Thoracic aorta (tissue), 2 donors: ENCODE measurements at places on chromosomes 6 and 20.

DNA sequence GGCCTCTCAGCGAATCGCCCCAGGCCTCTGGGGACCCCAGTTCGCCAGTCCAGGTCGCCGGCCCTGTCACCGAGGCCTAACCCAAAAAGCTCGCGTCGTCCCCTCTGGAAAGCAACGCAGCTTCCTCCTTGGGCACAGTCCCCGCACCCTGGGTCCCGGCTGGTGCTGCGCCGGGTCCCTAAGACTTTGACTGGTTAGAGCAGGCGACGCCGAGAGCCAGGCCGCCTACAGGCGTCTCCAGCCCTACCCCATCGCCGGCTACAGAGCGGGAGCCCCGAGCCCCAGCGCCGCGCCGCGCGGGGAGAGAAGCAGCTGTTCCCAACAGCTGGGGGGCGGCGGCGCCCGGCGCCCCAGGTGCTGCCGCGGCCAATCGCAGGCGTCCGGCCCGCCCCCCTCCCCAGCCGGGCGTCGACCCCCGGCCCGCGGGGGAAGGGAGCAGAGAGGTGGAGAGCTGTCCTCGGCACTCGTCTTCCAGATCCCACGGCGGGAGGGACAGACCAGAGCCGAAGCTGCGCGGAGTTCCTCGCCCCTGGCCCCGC, 540 bp upstream of the RBM24 start:
- peak overlapping the region; percentile 91 for H3K4me3 ChIP-seq
- peaks cover 9% of the 10 kb centered on the region for H3K4me1 ChIP-seq
- H3K27ac ChIP-seq, result peak overlapping the region; percentile 49
- no peak for DNase-seq
- no peaks in the 10 kb centered on the region for H3K36me3 ChIP-seq

DNA sequence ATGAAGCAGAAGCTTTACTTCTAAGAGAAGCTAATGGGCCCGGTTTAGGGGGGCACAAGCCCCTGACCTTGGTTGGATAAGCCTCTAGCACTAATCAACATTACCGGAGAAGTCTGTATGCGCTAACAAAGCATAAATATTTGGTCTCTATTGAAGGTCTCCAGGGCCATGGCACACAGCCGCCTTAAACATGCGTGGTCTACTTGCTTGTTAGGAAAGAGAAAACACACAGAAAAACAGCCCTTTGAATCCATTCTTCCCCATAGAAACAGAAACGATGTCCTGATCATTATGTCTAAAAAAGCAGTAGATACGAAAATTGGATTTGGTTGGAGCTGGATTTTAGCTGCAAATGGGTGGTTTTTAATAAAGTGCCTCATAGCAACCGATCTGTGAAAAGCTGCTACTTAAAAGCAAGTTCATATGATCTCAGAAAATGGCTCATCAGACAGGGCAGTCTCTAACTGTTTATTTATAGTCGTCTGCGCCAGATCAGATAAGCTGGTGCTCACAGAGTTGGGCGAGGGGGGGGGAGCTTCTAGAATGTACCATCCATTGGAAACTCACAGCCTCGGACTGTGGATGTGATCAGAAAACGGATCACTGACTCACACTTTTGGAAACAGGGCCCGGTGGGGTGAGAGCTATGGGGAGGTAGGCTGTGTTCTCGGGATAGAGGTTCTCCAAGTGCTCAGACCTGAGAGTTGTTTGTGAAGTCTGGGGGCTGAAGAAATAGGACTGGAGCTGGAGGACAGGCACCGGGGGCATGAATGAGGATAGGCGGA, 35.3 kb upstream of the APCDD1L start:
- no peak for DNase-seq
- H3K4me1 ChIP-seq, result no peaks in the 10 kb centered on the region
- H3K27me3 ChIP-seq, result no peaks in the 10 kb centered on the region
- no peaks in the 10 kb centered on the region for H3K36me3 ChIP-seq
- no peak overlapping the region for H3K4me3 ChIP-seq
- H3K27ac ChIP-seq, result no peak overlapping the region

GRCh38 chr20:56418385-56418861, 6.4 kb downstream of the CASS4 start:
- H3K4me3 ChIP-seq, result no peak overlapping the region
- no peaks in the 10 kb centered on the region for H3K4me1 ChIP-seq
- H3K27ac ChIP-seq, result peak overlapping the region; percentile 21
- no peaks in the 10 kb centered on the region for H3K36me3 ChIP-seq

DNA sequence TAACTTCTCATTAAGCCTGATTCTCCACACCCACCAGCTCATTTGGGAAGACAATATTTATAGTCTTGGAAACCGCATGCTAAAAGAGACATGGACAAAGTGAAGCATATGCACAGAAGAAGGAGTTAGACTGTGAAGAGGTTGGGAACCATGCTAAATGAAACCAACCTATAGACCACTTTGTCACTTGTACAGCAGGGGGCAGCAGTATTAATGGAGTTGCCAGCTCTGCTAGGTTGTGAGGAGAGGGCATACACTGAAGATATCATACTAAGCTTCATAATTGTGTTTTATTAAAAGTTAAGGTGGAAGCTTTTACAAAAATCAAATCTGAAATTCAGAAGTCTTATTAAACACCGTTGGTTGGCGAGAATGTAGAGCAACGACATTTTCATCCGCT, 38.3 kb upstream of the HMGCLL1 start:
- no peaks in the 10 kb centered on the region for H3K27me3 ChIP-seq
- H3K4me1 ChIP-seq, result no peaks in the 10 kb centered on the region
- H3K27ac ChIP-seq, result no peak overlapping the region

GRCh38 chr6:164008902-164009301, 594.4 kb downstream of the QKI start:
- no peak overlapping the region for H3K27ac ChIP-seq
- no peaks in the 10 kb centered on the region for H3K27me3 ChIP-seq
- H3K4me3 ChIP-seq, result no peak overlapping the region
- no peaks in the 10 kb centered on the region for H3K4me1 ChIP-seq

- H3K4me1 ChIP-seq, result no peaks in the 10 kb centered on the region
- H3K4me3 ChIP-seq, result no peak overlapping the region
- DNase-seq, result no peak
- no peaks in the 10 kb centered on the region for H3K36me3 ChIP-seq
These were observed 338.2 kb upstream of the PREP start for GRCh38 chr6:105740946-105741645.

GRCh38 chr20:21262812-21263211, 40.3 kb upstream of the XRN2 start:
- H3K36me3 ChIP-seq, result no peaks in the 10 kb centered on the region
- no peaks in the 10 kb centered on the region for H3K4me1 ChIP-seq
- no peak overlapping the region for H3K27ac ChIP-seq
- no peak for DNase-seq

DNA sequence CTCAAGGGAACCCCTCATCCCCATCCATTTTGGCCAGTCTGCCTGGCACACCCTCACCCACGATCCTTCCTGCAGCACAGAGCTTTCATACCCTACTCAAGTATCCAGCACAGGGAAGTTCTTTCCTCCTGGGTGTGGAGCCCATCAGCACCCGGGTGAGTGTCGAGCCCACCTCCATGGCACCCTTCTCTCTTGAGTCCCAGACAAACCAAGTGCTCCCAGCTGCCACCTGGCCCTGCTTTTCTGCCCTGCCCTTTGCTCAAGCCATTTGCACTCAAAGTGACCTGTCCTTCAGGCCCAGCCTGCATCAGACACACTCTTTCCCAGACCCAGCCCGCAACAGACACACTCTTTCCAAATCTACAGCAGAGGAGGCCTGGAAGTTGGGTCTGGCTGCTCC, 257.2 kb downstream of the DLL1 start:
- DNase-seq, result no peak
- H3K4me1 ChIP-seq, result no peaks in the 10 kb centered on the region
- H3K27ac ChIP-seq, result no peak overlapping the region
- H3K27me3 ChIP-seq, result no peaks in the 10 kb centered on the region
- H3K4me3 ChIP-seq, result no peak overlapping the region

DNA sequence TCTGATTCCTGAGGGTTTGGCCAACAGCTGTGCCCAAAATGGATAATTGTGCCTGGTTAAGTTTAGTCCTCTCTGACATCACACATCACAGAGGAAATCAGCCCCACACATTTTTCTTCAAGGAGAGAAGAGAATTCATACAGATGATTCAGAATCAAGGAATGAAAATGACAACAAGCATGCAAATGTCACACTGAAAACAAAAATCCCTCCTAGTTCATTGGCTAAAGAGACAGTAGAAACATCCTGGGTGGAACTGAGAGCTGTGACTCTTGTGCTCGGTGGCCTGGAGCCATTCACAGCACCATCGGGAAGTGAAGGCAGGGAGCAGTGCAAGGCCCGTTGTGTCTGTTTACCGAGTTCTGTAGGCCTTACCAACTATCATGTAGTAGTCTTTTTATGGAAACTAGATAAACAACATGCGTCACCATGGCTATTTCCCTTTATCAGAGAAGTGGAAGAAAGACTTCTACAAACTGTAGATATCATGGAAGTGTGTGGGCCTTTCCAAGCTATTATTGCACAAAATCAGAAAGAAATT, 81.7 kb upstream of the TENT5A start:
- no peak overlapping the region for H3K4me3 ChIP-seq
- DNase-seq, result no peak

DNA sequence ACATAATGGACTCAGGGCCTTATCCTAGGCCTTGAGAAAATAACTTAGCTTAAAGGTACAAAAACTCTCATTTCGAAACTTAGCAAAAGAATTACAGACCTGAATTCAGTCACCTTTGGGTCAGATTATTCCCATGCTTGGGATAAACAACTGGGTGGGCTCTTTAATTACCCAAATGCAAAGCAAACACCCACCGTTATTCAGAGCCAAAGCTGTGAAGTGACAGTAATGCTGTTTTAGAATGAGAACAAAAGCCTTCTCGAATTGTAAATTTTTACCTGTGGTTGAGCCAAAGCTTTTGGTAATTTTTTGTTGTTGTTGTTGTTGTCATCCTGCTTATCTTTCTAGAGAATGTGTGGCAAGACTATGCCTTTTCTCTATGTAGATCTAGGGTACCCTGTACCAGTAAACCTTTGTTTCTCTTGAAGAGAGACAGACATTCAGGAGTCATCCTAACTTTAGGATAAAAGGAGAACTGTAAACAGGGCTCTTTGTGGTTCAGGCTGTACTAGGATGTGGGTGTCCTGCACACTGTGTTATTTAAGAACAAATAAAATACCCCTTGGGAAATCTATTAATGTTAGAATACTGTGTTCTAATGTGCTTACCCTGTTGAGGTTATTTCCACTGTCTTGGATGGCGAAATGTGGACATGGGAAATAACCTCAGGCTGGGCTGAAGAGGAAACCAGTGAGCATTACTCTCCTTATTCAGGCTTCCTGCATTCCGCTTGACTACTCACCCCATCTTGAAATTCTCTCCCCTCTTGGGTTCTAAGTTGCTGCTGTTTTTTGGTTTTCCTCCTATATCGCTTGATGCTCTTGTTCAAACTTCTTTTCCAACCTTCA, 480.7 kb downstream of the CD83 start:
- DNase-seq, result no peak
- no peaks in the 10 kb centered on the region for H3K27me3 ChIP-seq
- H3K4me3 ChIP-seq, result no peak overlapping the region
- H3K27ac ChIP-seq, result no peak overlapping the region
- no peaks in the 10 kb centered on the region for H3K4me1 ChIP-seq

DNA sequence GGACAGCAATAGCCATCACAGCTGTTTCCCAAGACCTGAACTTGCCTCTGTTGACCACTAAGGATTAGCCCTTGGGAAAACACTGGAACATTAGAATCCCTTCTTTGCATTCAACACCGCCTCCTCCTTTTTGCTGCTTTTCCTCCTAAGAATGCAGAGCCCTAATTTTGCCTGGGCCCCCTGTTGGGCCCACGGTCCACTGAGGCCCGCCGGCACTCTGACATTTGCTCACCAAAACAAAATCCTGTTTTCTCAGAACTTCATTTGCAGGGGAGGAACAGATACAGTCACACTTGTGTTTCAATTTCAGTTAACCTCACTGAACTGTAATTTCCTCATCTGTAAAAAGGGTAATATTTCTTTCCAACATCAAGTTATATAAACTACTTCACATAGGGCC, 116.0 kb upstream of the JARID2 start:
- H3K4me3 ChIP-seq, result no peak overlapping the region
- no peaks in the 10 kb centered on the region for H3K4me1 ChIP-seq
- H3K27me3 ChIP-seq, result no peaks in the 10 kb centered on the region
- H3K36me3 ChIP-seq, result no peaks in the 10 kb centered on the region
- DNase-seq, result no peak
- no peak overlapping the region for H3K27ac ChIP-seq

- DNase-seq, result no peak
- H3K4me3 ChIP-seq, result no peak overlapping the region
- H3K27me3 ChIP-seq, result no peaks in the 10 kb centered on the region
- no peaks in the 10 kb centered on the region for H3K36me3 ChIP-seq
- no peaks in the 10 kb centered on the region for H3K4me1 ChIP-seq
These were observed 33.9 kb upstream of the CMTR1 start for GRCh38 chr6:37399131-37399530.
